Right cardiac atrium (tissue), 5 donors: ENCODE measurements at places on chromosomes 1 and 21. TPM values are rescaled to one million over a fixed set of nuclear protein-coding genes. Genes with fewer than 3 reads are reported as not detected.
A peak's percentile ranks its signal among the peaks of the same experiment; 100 is the strongest.

The CRB1 gene
- 0.38 TPM for total RNA-seq

The SERPINC1 gene
- 0.45 TPM for total RNA-seq

The ZBTB8B gene
- 0.03 TPM for total RNA-seq

The ADORA3 gene
- 10.9 TPM for total RNA-seq

The EXOC8 gene
- 13.0 TPM for total RNA-seq

The PCSK9 gene
- total RNA-seq = not detected

- DNase-seq = peak; percentile 50
Observed at GRCh38 chr1:27009601-27010197, 3.0 kb downstream of the TENT5B start.

DNA sequence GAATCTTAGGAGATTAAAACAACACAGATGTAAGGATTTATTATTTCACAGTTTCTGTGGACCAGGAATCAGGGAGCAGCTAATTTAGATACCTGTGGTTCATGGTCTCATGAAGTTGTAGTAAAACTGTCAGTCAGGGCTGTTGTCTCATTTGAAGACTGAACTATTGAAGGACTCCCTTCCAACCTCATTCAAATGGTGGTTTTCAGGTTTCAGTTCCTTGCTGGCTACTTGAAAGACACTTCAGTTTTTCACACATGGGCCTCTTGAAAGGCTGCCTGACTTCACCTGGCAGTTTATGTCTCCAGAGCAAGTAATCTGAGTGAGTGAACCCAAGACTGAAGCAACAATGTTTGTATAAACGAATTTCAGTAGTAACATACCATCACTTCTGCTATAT is 915.9 kb downstream of the PLA2G4A start:
- DNase-seq = no peak

GRCh38 chr1:30335389-30335996 is 387.9 kb downstream of the MATN1 start:
- no peak for DNase-seq

DNA sequence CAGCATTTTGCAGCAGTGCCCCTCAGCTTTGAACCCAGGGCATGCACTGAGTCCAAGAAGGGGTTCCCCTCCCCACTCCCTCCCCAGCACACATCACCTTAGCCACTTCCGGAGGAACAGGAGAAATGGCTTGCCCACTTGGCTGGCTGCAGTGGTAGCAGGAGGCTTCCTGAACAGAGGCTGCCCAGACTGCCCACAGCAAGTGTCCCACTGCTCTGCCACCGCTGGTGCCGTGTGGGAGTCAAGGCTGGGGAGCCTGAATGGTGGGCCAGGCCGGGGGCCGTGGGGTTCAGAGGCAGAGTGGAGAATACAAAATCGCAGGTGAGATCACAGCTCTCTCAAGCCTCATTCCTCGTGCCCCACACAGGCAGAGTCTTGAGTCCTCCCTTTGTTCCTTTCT is 34.5 kb downstream of the CD247 start:
- no peak for DNase-seq

DNA sequence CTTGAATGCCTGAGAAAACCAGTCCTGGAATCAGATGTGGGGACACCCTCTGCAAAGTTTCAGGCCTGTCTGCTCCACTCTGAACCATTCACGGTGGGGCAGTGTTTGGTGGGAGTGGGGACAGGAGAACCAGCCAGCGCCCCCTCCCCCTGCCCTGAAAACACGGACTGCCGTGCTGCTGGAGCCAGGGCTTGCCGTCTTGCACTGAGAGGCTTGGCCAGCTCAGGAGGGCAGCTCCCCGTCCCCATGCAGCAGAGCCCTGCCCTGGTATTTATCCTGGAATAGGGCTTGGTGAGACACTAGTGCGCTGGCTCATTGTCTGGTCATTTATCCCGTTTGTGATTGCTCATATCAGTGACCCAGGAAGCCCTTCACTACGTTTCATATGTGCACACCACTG is 3.9 kb downstream of the S100B start:
- DNase-seq = no peak

DNA sequence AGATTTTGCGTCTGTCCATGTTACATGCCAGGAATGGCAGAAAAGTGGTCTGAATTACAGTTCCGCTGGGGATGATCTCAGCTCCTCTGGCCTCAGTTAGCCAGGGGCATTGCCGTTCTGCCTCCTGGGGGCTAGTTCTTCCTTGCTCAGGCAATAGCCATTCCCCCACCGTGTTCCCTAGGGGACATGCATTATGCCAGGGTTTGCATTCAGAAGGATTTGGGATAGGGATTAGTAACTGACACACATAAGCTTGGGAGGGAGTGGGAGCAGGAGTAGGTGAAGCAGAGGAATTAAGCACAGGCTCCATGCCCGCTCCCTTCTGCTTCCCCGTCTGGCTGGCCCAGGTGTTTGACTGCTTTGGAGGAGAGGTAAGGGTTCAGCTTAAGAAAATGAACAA is 12.7 kb downstream of the LRRC71 start:
- no peak for DNase-seq
